ENCODE measurements at places on chromosomes 13 and 19.
A peak's percentile ranks its signal among the peaks of the same experiment; 100 is the strongest.

DNA sequence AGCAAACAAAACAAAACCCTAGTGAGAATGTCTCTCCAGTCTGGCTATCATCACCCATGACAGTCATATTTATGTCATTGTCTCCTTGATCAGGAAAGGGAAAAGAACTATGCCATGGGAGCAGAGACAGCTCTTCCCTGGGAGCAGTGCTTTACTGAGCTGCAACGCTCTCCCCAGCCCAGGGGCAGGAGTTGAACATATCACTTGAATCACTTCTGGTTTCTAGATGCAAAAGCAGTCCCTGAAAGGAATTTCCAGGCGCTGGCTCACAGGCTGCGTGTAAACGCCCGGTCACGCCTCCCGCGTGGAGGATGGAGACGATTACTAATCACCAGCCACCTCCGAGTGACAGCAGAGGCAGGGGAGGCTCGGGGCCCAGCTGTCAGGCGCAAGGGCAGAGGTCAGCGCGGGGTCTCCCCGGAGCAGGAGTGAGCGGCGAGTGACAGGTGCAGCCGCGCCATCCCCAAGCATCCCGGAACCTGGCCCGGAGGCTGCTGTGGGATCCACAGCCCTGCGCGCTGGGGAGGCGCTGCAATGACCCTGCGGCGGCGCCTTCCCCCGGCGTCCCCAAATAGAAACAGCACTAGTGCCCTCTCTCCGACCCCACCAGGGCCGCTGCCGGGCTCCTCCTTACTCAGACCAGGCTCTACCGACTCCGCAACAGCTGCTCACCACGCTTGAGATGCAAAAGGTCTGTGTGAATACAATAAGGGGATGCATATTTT lies 23.5 kb upstream of the DCLK1 start:
- peak; percentile 15 for DNase-seq

DNA sequence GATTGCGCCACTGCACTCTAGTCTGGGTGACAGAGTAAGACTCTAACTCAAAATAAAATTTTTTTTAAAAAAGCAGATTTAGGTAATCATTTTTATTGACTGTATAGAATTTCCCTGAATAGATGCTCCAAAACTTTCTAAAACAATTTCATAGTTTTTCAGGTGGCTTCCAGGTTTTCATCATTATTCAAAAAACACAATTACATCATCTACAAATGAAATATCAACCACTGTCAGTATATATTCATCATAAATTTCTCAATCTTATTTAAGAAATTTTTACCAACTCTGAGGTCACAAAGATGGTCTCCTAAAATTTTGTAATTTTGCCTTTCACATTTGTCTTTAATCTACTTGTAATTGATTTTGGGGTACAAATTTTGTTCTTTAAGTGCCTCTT lies 48.1 kb downstream of the ZC3H13 start:
- DNase-seq: no peak

- DNase-seq: peak; percentile 64
Measured at GRCh38 chr19:12788682-12789097, 2.6 kb upstream of the JUNB start.

GRCh38 chr13:102692491-102692826 lies 2.4 kb downstream of the METTL21C start:
- DNase-seq: no peak

DNA sequence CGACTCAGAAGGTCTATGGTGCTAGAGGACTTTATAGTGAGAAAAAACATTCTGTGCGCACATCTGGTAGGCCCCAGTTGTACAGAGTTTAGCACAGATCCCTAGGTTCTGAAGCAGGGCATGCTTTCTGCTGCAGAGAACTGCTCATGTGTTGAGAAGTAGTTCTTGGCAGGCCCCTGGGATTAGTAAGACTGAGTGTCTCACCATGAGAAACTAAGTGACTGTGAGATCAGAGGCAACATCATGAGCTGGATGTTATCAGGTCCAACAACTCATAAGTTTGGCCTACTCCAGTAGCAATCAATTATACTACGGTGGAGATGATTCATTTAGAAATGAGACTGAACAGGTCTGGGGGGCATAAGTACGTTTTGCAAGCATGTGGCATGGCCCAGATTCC lies 507.4 kb upstream of the KLF12 start:
- no peak for DNase-seq

GRCh38 chr19:5054551-5055456 lies 85.9 kb downstream of the KDM4B start:
- DNase-seq: no peak

- no peak for DNase-seq
Measured at GRCh38 chr13:54633456-54633855, 1604.8 kb downstream of the OLFM4 start.

GRCh38 chr13:33752597-33752996 lies 65.4 kb upstream of the RFC3 start:
- DNase-seq: no peak

DNA sequence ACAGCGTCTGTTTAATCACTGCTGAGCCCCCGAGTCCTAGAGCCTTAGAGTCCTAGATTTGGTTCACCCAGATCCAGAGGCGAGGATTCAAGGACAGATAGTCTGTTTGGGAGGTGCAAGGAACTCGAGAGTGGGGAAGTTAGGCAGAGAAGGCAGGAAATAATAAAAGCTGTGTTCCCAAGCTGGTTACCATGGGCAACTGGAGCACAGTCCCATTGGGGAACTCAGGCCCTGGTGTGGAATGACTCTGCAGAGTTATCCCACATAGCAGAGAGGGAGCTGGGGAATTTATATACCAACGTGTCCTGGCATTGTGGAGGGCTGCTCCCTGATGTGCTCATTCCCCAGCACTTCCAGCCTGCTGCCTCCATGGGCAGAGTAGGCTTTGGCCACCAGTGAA lies 9.7 kb downstream of the IGSF23 start:
- no peak for DNase-seq

DNA sequence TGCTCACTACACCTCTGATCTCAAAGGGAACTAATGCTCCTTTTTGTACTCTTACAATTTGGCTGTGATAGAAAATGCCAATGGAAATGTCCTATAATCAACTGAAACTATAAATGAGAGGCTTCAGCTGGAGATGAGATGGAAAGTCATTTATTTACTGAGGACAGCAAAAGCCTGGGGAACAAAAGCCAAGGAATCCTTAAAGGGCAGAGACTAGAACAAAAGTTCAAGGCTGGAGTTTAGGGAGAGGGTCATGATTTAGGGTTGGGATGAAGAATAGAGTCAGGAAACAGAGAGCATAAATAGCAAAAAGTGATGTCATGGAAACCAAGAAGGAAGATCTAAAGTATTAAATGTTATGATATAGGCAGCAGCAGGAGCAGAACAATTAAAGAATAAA lies 401.1 kb downstream of the FGF14 start:
- no peak for DNase-seq

GRCh38 chr13:108269601-108270328 lies at the start of gene TNFSF13B:
Gene TNFSF13B (plus strand): TSS chr13:108269718. CDS start chr13:108269896, 178 bp downstream.
- peak; percentile 53 for DNase-seq

- DNase-seq: no peak
Measured at GRCh38 chr13:78169386-78169785, 250.8 kb upstream of the EDNRB start.

- DNase-seq: no peak
Measured at GRCh38 chr13:45207319-45207718, 6.5 kb upstream of the KCTD4 start.

DNA sequence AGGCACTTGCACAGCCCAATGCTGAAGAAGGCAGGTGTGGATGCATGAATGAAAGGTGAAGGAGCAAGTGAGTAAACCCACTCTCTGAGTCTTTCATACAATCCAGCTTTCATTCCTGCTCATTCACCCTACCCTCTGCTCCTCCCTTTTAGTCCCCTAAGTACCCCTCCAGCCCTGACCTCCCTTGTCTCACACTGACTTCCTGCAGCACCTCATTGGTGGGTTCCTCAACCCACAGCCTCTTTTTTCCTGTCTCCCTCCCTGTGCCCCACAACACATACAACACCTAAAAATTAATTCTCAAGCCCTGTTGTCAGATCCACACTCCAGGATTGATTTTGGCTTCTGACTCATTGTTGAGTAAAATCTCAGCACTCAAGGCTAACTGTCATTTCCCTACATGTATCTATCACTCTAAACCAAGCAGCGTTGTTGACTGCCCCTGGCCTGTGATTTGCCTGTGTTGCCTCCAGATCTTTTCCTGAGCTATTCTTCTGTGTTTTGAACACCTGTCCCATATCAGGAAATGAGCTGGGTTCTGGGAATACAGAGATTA lies 177.3 kb upstream of the SERP2 start:
- DNase-seq: peak; percentile 39

- peak; percentile 84 for DNase-seq
Measured at GRCh38 chr19:55080121-55080967, 4.7 kb downstream of the EPS8L1 start.

GRCh38 chr19:13926715-13927114 lies 11.5 kb downstream of the PODNL1 start:
- DNase-seq: no peak

DNA sequence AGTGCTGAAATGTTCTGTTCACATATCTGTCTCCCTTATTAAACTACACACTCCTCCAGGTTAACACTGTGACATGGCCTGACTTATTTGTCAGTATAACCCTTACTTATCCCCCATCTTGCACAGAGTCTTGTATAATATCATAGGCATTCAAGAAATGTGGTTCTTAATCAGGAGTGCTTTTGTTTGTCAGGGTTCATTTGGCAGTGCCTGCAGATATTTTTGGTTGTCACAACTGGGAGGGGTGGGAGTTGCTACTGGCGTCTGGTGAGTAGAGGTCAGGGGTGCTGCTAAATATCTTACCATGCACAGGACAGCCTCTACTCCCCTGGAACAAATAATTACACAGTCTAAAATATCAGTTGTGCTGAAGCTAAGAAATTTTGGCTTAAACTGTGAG lies 20.4 kb upstream of the OBI1 start:
- no peak for DNase-seq

DNA sequence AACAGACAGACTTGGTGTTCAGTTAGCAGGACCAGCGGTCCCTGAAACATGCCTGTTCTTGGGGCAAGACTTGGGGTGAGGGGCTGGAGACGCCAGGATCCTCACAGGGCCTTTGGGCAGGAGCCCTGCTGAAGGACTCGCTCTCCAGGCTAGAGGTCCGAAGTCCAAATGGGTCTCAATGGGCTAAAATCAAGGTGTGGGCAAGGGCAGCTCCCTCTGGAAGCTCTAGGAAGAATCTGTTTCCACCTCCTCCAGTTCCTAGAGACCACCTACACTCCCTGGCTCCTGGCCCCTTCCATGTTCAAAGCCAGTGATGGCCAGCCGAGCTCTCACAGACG lies 111.3 kb downstream of the TUBA3C start:
- no peak for DNase-seq
